ENCODE measurements at places on chromosomes 3 and 15. TPM values are rescaled to one million over a fixed set of nuclear protein-coding genes. Genes with fewer than 3 reads are reported as not detected.

CMTM7 gene
- total RNA-seq, result 12.1 TPM

CDC25A gene
- total RNA-seq, result 0.33 TPM

RTP4 gene
- 1.3 TPM for total RNA-seq

LRIG1 gene
- 42.3 TPM for total RNA-seq

FANCD2OS gene
- total RNA-seq, result not detected

FOXL2NB gene
- total RNA-seq, result not detected

ACAN gene
- total RNA-seq, result not detected

AHSG gene
- not detected for total RNA-seq

All from subcutaneous adipose tissue (tissue), 4 donors.